ENCODE measurements at places on chromosomes 7 and 10. TPM values are rescaled to one million over a fixed set of nuclear protein-coding genes. Genes with fewer than 3 reads are reported as not detected.

GRCh38 chr10:130054021-130054420 is 56.6 kb downstream of the C10orf143 start:
- H3K4me3 ChIP-seq: no peak overlapping the region
- H3K27ac ChIP-seq: no peak overlapping the region
- DNase-seq: no peak
- no peaks in the 10 kb centered on the region for H3K36me3 ChIP-seq
- no peaks in the 10 kb centered on the region for H3K27me3 ChIP-seq
- H3K4me1 ChIP-seq: no peaks in the 10 kb centered on the region

DNA sequence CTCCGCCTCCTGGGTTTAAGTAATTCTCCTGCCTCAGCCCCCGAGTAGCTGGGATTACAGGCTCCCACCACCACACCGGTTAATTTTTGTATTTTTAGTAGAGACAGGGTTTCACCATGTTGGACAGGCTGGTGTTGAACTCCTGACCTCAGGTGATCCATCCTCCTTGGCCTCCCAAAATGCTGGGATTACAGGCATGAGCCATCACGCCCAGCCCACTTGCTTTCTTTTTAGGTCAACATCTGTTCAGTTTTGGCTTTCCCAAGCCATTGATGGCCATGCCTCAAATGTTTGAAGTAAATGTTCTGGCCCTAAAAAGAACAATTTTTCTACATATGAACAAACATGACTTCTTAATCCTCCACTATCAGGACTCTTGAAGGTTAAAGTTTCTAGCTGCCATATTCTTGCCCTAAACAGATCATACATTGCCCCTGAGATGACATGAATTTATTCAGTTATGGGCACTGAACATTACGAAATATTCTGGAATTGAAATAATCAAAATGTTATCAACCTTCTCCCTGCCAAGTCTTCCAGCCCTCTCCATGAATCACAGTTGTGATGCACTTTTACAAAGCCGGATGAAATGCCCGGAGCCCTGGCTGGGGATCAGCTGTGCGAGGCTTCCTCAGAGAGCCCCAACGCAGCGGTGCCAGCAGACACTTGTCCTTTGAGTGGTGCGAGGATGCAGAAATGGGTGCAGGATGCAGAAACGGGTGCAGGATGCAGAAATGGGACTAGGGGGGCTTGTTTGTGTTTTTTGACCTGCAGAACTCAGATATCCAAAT is 2.9 kb downstream of the MRLN start:
- H3K4me3 ChIP-seq: no peak overlapping the region
- no peak for DNase-seq
- no peak overlapping the region for H3K27ac ChIP-seq
- no peaks in the 10 kb centered on the region for H3K36me3 ChIP-seq
- H3K4me1 ChIP-seq: no peaks in the 10 kb centered on the region
- peaks cover 8% of the 10 kb centered on the region for H3K27me3 ChIP-seq

DNA sequence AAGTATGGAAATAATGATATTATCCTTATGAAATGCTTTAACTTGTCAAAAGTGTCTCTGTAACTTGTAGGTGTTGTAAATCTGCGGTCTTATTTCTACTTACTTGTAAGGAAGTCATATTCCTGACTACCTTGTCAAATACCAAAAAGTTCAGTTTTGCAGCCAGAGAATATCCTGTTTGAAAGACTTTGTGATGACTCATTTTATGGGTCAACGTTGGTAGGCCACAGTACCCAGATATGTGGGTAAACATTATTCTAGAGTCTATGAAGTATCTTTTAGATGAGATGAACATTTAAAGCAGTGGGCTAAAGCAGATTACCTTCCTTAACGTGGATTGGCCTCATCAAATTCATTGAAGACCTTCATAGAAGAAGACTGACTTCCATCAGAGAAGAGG is 195.3 kb downstream of the PPP1R9A start:
- no peaks in the 10 kb centered on the region for H3K4me1 ChIP-seq
- H3K27ac ChIP-seq: no peak overlapping the region
- no peak overlapping the region for H3K4me3 ChIP-seq
- no peaks in the 10 kb centered on the region for H3K27me3 ChIP-seq

DNA sequence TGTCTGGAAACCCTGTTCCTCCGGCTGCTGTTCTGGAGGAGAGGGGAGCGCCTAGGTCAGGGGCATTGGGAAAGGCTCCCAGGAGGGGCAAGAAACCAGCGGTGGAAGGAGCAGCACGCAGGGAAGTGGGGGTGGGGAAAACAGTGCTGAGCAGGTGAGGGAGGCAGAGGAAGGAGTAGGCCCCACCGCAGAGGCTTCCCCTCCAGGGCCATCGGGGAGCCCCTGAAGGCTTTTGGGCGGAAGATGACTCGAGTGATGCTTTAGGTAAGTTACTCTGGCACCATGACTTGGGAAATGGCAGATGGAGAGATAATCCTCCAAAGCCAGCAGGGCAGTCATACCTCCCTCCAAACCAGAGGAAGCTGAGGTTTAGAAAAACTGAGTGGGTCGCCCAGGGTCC is 106.5 kb upstream of the ANLN start:
- no peak for DNase-seq
- H3K4me1 ChIP-seq: peaks cover 80% of the 10 kb centered on the region
- H3K27me3 ChIP-seq: no peaks in the 10 kb centered on the region

DNA sequence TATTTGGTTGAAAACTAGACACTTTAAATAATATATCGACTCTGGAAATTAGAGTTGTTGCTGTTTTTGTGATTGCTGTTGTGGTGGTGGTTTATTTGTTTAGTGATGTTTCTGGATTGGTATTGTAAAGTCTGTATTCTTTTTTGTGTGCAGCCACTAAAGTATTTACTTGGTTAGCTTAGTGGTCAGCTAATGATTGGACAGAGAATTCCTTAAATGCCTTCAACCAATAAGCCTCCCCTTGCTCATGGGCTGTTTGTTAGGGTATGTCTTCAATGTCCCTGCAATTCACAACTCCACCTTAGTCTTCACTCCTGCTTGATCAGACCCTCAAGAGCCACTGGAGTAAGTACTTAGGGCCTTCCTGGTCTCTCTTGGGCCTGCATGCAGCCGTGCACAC is 71.0 kb downstream of the PAXIP1 start:
- no peak for DNase-seq
- H3K36me3 ChIP-seq: peaks cover 23% of the 10 kb centered on the region
- H3K4me3 ChIP-seq: no peak overlapping the region
- peaks cover 22% of the 10 kb centered on the region for H3K4me1 ChIP-seq

DNA sequence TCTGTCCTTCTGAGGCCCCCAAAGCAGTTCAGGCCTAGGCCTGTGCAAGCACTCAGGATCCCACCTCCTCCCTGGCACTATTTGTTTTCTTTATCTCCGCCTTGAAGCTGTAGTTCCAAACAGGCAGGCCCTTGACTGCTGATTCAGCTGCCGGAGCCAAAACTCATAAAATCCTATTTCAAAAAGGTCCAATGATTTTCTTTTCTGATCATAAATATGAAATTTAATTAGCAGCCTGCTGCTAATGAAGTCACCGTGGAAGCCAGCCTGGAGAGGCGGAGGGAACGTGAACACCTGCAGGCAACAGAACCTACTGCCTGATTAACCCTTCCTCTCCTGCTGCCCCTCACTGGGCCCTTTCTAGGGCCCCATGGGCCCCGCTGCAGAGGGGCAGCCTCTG is 60.1 kb downstream of the CARD11 start:
- peaks cover 65% of the 10 kb centered on the region for H3K36me3 ChIP-seq
- peak overlapping the region; percentile 88 for H3K27ac ChIP-seq
- no peak for DNase-seq
- peaks cover 80% of the 10 kb centered on the region for H3K4me1 ChIP-seq

- no peak overlapping the region for H3K27ac ChIP-seq
- DNase-seq: no peak
- no peak overlapping the region for H3K4me3 ChIP-seq
Observed at GRCh38 chr7:67619175-67619574, 622.5 kb downstream of the TYW1 start.

- H3K36me3 ChIP-seq: peaks cover 5% of the 10 kb centered on the region
- H3K27ac ChIP-seq: peak overlapping the region; percentile 92
- H3K27me3 ChIP-seq: no peaks in the 10 kb centered on the region
- H3K4me1 ChIP-seq: peaks cover 40% of the 10 kb centered on the region
Observed at GRCh38 chr10:110226543-110226925, 19.1 kb downstream of the MXI1 start.

DNA sequence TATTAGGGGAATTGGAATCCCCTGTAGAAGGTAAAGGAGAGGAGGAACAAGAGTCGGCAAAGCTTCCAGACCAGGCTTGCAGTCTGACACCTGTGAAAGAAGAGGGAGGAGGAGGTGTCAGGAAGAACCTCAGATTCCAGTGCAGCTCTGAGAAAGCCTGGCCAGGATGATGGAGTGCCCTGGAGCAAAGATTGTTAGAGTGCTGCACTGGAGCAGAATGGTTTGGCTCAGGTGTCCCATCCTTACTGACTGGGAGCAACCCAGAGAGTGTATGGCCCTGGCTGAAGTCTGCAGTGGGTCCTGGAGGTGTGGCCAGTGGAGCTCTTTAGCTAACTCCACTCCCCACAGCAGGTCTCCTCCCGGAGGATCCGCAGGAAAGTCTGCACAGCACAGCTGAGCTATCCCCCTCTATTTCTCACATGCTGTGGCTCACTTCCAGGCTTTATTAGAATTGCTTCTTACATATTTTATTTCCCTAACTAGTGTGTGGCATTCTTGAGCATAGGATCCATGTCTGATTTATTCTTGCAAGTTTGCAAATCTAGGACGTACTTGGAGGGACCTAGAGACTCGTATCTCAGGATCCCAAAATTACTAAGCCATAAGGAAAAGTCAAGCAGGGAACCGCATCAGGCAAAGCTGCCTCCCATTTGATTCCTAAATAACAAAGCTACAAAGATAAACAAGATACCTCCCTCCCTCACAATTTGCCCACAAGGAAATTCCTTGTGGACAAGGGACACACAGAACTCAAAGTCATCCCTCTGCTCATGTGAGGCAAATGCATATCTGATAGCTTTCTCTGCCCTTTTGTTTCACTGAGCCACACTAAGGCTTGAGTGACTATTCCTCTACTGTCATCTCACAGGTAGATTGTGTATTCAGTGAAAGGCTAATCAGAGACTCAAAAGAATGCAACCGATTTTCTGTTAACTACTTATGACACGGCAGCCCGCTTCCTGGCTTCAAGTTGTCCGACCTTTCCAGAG is 58.8 kb downstream of the VIM start:
- DNase-seq: no peak
- H3K4me3 ChIP-seq: no peak overlapping the region
- peaks cover 5% of the 10 kb centered on the region for H3K4me1 ChIP-seq

DNA sequence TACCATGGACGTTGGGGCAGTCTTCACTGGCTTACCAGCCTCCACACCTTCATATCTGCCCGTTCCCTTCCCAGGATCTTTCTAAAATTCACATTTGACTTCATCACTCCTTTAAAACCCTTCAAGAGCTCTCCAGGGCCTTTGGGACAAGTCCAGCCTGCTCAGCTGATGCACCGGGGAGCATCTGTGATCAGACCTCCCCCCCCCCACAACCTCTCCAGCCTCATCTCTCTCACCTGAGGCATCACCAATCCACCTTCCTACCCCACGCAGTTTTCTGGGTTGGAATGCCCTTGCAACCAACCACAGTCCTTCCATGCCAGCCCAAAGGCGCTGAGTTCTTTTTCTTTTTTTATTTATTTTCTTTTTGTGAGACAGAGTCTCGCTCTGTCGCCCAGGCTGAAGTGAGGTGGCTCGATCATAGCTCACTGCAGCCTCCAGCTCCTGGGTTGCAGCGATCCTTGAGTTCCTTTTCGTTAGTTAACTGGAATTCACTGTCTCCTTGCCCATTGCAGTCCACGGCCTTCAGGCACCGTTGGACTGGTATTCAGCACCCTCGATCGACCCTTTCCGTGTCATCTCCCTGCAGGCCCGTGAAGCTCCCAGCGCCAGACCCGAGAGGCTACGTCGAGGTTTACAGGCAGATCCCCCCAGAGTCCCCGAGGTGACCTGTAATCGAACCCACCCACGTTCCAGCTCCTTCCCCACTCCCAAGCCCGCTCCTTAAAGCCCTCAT is 654 bp downstream of the ALKBH4 start:
- peak overlapping the region; percentile 96 for H3K4me3 ChIP-seq
- DNase-seq: no peak
- H3K4me1 ChIP-seq: peaks cover 26% of the 10 kb centered on the region
- H3K27ac ChIP-seq: peak overlapping the region; percentile 91
- peaks cover 2% of the 10 kb centered on the region for H3K36me3 ChIP-seq
- H3K27me3 ChIP-seq: no peaks in the 10 kb centered on the region

- peak within 1 kb of the TSS; percentile 19 for H3K27ac ChIP-seq
- no peak for DNase-seq
- H3K27me3 ChIP-seq: peaks cover 24% of the 10 kb centered on the region
- peaks cover 3% of the 10 kb centered on the region for H3K4me1 ChIP-seq
- H3K36me3 ChIP-seq: no peaks in the 10 kb centered on the region
Observed at GRCh38 chr7:1669954-1670893, at the start of gene ELFN1. TSS of gene ELFN1 (plus strand) at chr7:1670277. CDS start at chr7:1744597, 74,320 bp downstream.

GRCh38 chr10:47037654-47038425 is 126.6 kb downstream of the PTPN20 start:
- H3K36me3 ChIP-seq: no peaks in the 10 kb centered on the region
- no peaks in the 10 kb centered on the region for H3K4me1 ChIP-seq
- H3K27me3 ChIP-seq: no peaks in the 10 kb centered on the region
- no peak overlapping the region for H3K4me3 ChIP-seq
- no peak overlapping the region for H3K27ac ChIP-seq

- no peak for DNase-seq
- peak overlapping the region; percentile 47 for H3K27ac ChIP-seq
- H3K4me1 ChIP-seq: peaks cover 71% of the 10 kb centered on the region
Observed at GRCh38 chr7:24971333-24972165, 8.4 kb downstream of the OSBPL3 start.

DNA sequence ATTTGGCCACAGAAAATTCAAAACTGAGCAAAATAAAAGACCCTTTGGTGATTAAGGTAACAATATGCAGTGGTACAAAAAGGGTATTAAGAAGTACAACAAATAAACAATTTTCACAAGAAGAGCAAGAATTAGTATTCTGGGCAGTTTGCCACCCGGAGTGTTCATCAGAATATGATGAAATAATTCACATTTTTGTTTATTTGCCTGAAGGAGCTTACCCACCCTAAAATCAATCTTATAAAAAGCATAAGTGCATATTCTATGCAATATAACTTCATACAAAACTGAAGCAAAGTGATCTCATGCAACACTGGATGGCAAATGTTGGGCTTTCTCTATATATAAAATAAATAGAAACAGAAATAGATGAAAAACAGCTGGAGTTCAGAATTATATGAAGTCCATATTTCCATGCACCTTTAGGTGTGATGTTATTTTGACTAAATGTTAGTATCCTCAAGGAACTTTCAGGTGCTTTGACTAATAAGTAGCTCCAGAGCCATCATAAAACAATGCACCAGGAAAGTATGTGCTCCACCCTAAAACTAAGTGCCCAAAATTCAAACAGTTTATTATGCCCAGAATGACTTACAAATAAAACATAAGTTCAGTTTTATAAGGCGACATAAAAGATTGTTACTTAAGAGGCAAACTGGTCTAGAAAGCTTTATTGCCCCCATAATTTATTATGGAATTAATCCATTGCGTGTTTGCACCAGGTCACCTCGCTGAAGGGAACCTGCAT is 474.3 kb downstream of the SEMA3D start:
- no peak for DNase-seq
- H3K36me3 ChIP-seq: no peaks in the 10 kb centered on the region
- no peaks in the 10 kb centered on the region for H3K4me1 ChIP-seq
- no peak overlapping the region for H3K27ac ChIP-seq

Gene STEAP4
- total RNA-seq: not detected

Gene LBX1
- not detected for total RNA-seq

Gene MSMB
- total RNA-seq: not detected

Gene GTPBP10
- 30.1 TPM for total RNA-seq

Gene FAM131B
- 0.30 TPM for total RNA-seq

Gene CPA4
- not detected for total RNA-seq
